ENCODE measurements at places on chromosomes 12 and 14. TPM values are rescaled to one million over a fixed set of nuclear protein-coding genes. Genes with fewer than 3 reads are reported as not detected.

GRCh38 chr12:58530742-58531062, 389.6 kb downstream of the LRIG3 start:
- peak; percentile 92 for DNase-seq
- no peak overlapping the region for H3K4me3 ChIP-seq
- H3K27me3 ChIP-seq: no peaks in the 10 kb centered on the region
- peaks cover 7% of the 10 kb centered on the region for H3K4me1 ChIP-seq
- H3K36me3 ChIP-seq: no peaks in the 10 kb centered on the region
- H3K27ac ChIP-seq: peak overlapping the region; percentile 68

DNA sequence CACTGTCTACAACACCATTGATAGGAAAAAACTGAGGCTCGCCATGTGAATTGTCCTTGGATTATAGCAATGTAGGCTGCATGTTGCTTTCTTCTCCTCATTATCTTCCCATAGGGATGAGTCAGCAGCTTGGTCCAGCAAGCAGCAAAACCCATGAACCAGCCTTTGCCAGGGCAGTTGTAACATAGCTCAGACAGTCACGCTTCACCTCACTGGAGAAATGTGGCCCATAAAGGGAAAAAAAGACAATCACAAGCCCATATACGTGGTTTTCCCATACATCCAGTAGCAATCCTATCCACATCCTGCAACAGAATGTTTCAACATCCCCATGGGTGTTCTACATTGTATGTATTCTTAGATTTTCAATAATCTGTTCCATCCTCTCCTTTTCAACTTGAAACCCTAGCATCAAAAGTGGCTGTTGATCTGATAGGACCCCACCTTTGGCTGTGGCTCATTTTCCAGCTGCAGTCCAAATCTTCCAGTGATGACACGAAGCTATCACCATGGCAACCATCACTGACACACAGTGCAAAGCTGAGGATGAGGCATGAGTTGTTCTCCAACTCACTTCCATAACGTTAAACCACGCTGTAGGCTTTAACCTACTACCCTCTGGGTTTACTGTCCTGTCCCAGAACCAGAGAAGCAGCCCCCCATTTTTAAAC, 34.0 kb downstream of the GRIN2B start:
- H3K36me3 ChIP-seq: no peaks in the 10 kb centered on the region
- no peaks in the 10 kb centered on the region for H3K4me1 ChIP-seq
- no peak for DNase-seq
- no peaks in the 10 kb centered on the region for H3K27me3 ChIP-seq
- H3K4me3 ChIP-seq: no peak overlapping the region

DNA sequence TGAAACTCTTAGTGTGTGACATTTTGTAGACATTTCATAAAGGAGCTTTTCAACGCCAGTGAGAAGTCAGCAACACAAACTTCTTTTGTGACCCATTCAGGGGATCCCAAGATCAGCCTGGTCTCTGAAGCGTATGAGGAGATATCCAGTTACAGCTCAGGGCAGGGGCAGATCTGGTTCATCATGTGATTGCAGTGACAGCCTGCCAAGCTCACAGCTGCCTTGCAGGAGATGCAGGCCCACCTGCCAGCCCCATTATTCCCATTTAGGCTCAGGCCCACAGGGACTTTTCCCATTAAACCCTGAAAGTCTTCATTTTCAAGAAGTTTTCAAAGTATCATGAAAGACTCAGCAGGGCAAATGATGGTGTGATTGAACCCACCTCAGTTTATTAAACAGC, 38.3 kb downstream of the SRGAP1 start:
- peak; percentile 59 for DNase-seq
- H3K27me3 ChIP-seq: no peaks in the 10 kb centered on the region
- peaks cover 9% of the 10 kb centered on the region for H3K36me3 ChIP-seq
- peaks cover 2% of the 10 kb centered on the region for H3K4me1 ChIP-seq

CMKLR1 gene
- total RNA-seq: not detected

GRCh38 chr12:76026643-76027063, 4.9 kb downstream of the PHLDA1 start:
- DNase-seq: peak; percentile 67
- H3K27ac ChIP-seq: peak overlapping the region; percentile 93
- no peaks in the 10 kb centered on the region for H3K4me1 ChIP-seq
- H3K27me3 ChIP-seq: no peaks in the 10 kb centered on the region
- peak overlapping the region; percentile 22 for H3K4me3 ChIP-seq

- no peaks in the 10 kb centered on the region for H3K36me3 ChIP-seq
- H3K27me3 ChIP-seq: no peaks in the 10 kb centered on the region
- DNase-seq: no peak
- H3K4me1 ChIP-seq: peaks cover 20% of the 10 kb centered on the region
- no peak overlapping the region for H3K4me3 ChIP-seq
Measured at GRCh38 chr12:3229577-3229976, 152.4 kb downstream of the TSPAN9 start.

DNA sequence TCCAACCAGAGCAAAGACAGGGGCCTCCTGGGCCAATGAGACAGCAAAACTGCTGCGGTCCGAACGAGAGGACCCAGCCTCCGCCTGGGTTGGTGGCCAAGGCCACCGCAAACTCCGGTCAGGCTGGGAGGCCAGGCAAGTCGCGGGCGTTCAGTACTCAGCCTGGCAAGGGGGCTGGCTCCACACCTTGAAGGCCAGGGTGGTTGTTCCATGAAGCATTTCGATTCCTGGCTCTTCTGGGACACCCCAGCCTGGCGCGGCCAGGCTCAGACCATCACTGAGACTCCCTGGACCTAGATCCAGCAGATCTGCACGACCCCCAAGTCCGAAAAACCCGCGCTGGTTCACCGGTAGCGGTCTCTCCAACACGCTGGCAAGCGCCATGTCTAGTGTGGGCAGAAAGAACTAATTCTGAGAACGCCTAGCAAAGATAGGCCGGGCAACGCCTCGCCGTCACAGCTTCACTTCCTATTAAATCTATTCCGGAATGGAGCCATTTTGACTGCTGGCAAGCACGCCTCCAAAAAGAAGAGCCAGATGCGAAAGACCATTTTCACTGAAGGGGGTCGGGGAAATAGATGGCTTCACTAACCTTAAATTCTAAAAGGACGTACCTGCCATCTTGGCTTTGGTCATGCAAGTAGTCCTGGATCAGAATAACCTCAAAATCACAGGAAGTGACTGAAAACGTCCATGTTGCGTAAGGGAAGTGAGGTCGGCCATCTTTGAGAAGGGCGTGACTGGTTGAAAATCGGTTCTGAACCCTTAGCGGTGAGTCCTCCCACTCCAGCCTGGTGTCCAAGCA, at the start of gene PSMB5:
TSS of gene PSMB5 (minus strand) at position 403 of the 805 bp plus-strand sequence. CDS start at position 384, 19 bp downstream.
- peak within 1 kb of the TSS; percentile 70 for H3K4me3 ChIP-seq
- H3K27me3 ChIP-seq: no peaks in the 10 kb centered on the region
- peak within 1 kb of the TSS; percentile 87 for H3K27ac ChIP-seq

C12orf50 gene
- total RNA-seq: not detected

SDSL gene
- total RNA-seq: 6.3 TPM

CAPS2 gene
- total RNA-seq: 2.7 TPM

FNTB gene
- total RNA-seq: 8.1 TPM

- peak overlapping the region; percentile 39 for H3K27ac ChIP-seq
- H3K27me3 ChIP-seq: no peaks in the 10 kb centered on the region
- no peak for DNase-seq
- H3K36me3 ChIP-seq: no peaks in the 10 kb centered on the region
Measured at GRCh38 chr14:88791629-88792472, 902 bp downstream of the EML5 start.

E2F7 gene
- 10.3 TPM for total RNA-seq

HVCN1 gene
- 1.4 TPM for total RNA-seq

DNA sequence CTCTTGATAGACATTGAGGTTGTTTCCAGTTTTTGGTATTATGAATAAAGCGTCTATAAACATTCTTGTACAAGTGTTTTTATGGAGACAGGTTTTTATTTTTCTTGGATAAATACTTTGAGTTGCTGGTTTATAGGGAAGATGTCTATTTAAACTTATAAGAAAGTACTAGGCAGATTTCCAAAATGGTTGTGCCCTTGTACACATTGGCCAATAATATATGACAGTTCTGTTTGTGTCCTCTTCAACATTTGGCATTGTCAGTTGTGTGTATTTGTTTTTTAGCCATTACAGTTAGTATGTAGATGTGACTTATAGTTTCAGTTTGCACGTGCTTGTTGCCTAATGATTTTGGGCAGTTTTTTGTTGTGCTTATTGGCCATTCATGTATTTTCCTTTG, 42.1 kb downstream of the VRK1 start:
- no peaks in the 10 kb centered on the region for H3K4me1 ChIP-seq
- no peak overlapping the region for H3K27ac ChIP-seq
- no peaks in the 10 kb centered on the region for H3K36me3 ChIP-seq
- H3K27me3 ChIP-seq: no peaks in the 10 kb centered on the region

DNA sequence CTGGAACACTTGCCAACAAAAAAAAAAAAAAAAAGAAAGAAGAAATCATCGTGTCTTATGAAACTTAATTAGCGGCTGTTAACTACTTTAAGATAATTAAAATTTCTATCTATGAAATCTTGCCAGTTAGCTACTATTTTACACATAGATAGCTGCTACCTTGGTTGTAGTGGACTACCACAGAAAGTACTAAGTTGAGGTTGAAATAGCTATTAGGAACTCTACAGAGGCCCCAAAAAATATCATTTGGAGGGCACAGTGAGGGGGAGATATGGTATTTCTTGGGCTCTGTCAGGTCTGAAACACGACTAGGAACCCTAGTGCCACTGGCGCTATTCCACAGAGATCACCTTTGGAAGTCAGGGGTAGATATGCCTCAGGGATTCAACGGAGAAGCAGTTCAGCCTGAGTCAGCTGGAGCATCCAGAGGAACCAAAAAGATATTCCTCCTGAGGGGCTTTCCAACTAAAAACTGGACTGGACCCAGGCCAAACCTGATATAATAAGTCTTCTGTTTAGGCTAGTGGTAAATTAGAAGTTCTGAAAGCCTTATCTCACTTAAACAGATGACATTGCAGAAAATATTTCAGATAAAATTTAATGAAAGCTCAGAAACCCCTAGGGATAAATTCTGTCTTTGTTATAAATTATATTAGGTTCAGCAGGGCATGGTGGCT, 126.1 kb downstream of the EPS8 start:
- peak overlapping the region; percentile 95 for H3K27ac ChIP-seq
- no peak overlapping the region for H3K4me3 ChIP-seq
- peaks cover 11% of the 10 kb centered on the region for H3K36me3 ChIP-seq
- no peaks in the 10 kb centered on the region for H3K27me3 ChIP-seq
- peaks cover 8% of the 10 kb centered on the region for H3K4me1 ChIP-seq

DNA sequence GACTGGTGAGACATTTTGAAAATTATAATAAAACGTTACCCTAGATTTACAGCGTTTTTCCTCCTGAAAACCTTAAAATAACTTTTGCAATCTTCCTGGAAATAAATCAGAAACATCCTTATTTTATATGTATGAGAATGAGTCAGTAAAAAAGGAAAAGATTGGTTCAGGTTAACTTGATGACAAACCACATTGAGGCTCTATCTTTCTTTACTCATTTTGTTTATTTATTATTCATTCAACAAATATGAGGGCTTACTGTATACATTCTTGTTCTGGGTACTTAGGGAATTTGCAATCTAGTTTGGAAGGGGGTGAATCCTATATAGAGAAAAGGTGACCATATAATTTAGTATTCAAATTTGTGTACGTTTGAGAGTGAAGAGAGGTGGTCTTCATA, 156.6 kb downstream of the UNC79 start:
- H3K27me3 ChIP-seq: no peaks in the 10 kb centered on the region
- no peaks in the 10 kb centered on the region for H3K36me3 ChIP-seq
- DNase-seq: no peak
- H3K4me1 ChIP-seq: no peaks in the 10 kb centered on the region
- no peak overlapping the region for H3K4me3 ChIP-seq
- H3K27ac ChIP-seq: no peak overlapping the region

PSMC1 gene
- total RNA-seq: 325 TPM

GRCh38 chr14:33618361-33619105, 332.3 kb downstream of the EGLN3 start:
- DNase-seq: no peak
- H3K36me3 ChIP-seq: no peaks in the 10 kb centered on the region
- H3K27me3 ChIP-seq: no peaks in the 10 kb centered on the region
- no peak overlapping the region for H3K27ac ChIP-seq
- H3K4me1 ChIP-seq: no peaks in the 10 kb centered on the region

DNA sequence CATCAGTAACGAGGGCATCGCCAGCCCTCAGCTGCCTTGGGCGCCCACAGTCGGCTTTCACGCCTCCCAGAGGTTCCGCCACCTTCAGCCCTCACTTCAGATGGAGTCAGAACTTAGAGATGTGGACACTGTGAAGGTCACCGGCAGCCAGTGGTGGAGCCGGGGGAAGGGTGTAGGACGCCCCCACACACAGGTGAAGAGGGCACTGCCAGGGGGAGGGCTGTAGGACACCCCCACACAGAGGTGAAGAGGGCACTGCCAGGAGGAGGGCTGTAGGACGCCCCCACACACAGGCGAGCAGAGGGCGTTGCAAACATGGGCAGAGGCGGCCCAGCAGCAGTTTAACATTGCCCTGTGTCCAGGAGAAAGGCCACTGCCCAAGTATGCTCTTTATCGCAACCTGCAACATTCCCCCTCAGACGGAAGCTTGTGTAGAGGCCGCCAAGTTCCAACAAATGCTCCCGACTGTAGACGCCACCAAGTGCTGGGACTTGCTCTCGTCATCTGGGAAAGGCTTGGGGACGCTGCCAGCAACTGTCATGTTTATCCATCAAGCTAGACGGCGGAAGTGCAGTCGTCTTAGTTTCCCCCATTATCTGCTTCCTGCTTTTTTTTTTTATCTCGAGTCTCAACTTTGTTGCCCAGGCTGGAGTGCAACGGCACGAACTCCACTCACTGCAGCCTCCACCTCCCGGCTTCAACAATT, 4.9 kb upstream of the ANKLE2 start:
- no peak overlapping the region for H3K4me3 ChIP-seq
- H3K4me1 ChIP-seq: peaks cover 5% of the 10 kb centered on the region
- DNase-seq: peak; percentile 27
- H3K36me3 ChIP-seq: peaks cover 21% of the 10 kb centered on the region

JKAMP gene
- total RNA-seq: 124 TPM

DNA sequence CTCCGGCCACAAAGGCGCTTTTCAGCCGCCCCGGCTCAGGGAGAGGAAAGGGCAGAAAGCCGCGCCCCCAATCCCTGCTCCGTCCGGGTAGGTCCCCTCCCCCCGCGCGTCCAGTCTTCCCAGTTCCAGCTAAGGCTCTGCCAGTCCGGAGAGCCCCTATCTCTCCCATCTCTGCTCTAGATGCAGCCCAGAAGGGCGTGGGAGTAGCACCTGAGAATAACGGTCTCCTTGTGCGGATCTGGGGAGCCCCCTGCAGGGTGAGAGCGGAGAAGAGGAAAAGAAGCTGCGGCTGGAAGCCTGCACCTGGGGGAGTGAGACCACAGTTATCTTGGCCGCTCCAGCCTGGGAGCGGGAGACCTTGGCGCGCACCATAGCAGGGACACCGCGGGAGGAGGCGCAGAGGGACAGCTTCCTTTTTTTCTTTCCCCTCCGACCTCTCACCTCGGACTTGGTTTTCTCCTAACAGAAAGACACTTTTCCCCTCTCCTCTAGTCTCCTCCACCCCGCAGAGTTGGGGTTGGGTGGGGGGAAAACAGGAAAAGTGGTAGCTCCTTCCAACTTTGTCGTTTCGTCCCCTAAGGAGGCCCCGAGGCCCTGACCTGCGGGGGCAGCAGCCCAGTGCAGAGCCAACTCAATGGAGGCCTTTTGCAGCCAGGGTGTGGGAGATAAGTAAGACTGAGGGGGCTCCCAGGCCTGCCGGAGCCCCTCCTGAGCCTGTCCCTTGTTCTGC, 2.4 kb downstream of the DHH start:
- H3K4me3 ChIP-seq: peak overlapping the region; percentile 12
- peaks cover 30% of the 10 kb centered on the region for H3K27me3 ChIP-seq
- no peak overlapping the region for H3K27ac ChIP-seq
- H3K4me1 ChIP-seq: peaks cover 9% of the 10 kb centered on the region

CLEC1B gene
- not detected for total RNA-seq

- no peak overlapping the region for H3K27ac ChIP-seq
- no peak overlapping the region for H3K4me3 ChIP-seq
- H3K4me1 ChIP-seq: no peaks in the 10 kb centered on the region
- DNase-seq: no peak
- H3K36me3 ChIP-seq: no peaks in the 10 kb centered on the region
Measured at GRCh38 chr12:33044447-33044846, 147.9 kb upstream of the PKP2 start.

TBC1D30 gene
- 0.18 TPM for total RNA-seq
